ENCODE measurements at places on chromosomes 7 and 10.

DNA sequence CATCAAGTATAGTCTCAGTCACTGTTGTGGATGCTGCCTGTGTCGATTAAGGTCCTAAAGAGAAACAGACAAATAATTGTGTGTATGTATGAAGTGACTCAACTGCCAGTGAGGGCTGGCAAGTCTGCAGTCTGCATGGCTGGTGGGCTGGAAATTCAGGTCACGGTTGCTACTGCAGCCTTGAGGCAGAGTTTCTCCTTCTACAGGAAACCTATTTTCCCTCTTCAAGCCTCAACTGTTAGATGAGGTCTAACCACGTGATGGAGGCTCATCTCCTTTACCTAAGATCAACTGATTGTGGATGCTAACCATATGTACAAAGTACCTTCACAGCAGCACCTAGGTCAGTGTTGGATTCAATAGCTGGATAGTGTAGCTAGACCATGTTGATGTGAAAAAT lies 29.9 kb downstream of the MBL2 start:
- no peak for DNase-seq

GRCh38 chr7:101096331-101096956 lies 11.2 kb downstream of the TRIM56 start:
- no peak for DNase-seq

DNA sequence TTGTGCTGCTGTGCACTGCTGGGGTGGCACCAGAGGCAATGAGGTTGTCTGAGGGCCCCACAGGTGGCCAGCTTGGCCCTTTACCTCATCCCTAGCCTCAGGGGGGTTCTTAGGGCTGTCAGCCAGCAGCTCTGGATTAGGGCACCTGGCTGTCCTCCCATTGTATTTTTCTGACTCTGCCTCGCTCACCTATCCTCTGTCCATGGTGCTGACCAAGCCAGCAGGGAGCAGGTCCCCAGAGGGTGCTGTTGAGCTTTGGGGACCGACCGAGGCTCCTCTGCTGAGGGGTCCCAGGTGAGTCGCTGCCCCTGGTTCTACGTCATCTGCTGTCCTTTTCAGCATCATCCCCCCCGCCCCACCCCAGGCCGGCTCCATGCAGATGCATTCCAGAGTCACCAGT lies 32.1 kb upstream of the ZNF735 start:
- DNase-seq: no peak

DNA sequence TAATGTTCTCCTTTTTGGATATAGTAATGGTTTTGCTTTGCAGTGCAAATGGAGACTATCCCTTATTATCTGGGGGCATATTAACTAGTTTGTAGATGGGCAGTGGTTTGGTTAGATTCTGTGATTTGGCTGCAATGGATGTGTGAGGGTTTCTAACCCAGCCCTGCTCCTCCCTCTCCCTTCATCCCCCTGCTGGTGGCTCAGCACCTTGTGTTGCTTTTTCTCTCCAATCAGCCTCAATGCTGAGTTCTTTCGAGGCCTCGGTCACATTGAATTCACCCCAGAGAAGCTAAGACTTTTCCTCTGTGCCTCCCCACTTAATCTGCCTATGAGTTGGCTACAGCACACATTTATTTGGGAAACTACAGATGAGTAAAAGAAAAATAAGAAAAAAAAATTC lies 120.0 kb downstream of the MALRD1 start:
- no peak for DNase-seq

DNA sequence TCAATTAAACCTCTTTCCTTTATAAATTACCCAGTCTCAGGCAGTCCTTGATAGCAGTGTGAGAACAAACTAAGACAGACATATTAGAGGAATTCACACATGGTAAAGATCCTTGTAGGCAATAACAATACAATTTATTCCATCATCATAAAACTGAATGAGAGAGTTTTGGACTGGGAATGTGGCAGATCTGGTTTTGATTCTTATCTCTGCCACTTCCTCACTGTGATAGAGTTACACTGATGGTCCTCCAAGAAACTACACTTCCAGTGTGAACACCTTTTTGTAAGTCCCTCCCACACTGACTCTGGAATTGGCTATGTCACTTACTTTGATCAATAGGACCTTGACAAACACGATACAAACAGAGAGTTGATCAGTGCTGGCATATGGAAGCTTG lies 2.9 kb downstream of the ENO4 start:
- DNase-seq: no peak

GRCh38 chr7:49001610-49002033 lies 77.3 kb downstream of the CDC14C start:
- peak; percentile 53 for DNase-seq

- no peak for DNase-seq
Observed at GRCh38 chr7:75889826-75890225, 11.0 kb downstream of the RHBDD2 start.

- DNase-seq: no peak
Observed at GRCh38 chr7:73350306-73351068, 22.5 kb downstream of the FKBP6 start.

DNA sequence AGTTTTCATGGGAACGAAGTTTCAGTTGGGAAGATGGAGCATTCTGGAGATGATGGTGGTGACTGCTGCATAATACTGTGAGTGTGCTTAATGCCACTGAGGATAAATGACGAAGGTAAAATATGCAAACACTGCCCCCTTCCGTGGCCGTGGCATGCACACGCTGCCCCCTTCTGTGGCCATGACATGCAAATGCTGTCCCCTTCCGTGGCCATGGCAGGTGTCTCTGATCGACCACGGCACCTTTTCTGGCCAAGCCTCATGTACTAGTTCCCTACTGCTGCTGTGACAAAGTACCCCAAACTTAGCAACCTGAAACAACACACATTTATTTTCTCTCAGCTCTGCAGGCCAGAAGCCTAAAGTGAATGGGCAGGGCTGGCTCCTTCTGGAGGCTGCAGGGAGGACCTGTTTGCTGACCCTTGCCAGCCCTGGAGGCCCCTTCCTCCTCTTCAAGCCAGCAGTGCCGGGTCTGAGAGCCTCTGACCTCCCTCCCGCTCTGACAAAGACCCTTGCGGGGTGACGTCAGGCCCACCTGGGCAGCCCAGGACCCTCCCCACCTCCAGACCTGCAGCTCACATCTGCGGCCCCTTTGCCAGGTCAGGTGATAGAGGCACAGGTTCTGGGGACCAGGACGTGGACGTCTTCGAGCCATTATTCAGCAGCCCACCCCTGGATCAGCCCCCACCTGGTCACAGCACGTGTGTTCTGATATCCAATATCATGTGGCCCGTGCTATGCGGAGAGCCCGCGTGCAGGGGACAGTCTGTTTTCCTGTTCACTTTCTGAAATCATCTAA lies 82.0 kb downstream of the MICALL2 start:
- no peak for DNase-seq

DNA sequence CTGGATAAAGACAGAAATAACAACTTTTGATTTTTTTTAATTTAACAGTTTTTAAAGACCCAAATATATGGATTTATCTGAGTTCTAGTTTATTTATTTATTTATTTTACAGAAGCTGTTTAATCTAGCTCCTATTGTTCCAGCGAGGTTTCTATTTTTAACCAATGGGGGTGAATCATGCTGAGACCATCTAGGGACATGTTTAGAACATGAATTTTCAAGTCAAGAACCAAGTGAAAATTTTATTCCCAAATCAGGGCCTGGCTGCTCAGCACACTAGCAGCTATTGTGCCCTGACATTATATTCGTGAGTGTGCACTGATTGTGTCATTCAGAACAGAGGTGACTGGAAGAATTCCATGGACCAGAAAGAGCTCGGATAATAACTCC lies 24.6 kb upstream of the MPP7 start:
- no peak for DNase-seq

- DNase-seq: no peak
Observed at GRCh38 chr7:3280946-3281656, 20.0 kb upstream of the SDK1 start.

- no peak for DNase-seq
Observed at GRCh38 chr10:91410638-91411371, 661 bp downstream of the HECTD2 start.

GRCh38 chr10:7512487-7512886 lies 101.7 kb upstream of the SFMBT2 start:
- no peak for DNase-seq

DNA sequence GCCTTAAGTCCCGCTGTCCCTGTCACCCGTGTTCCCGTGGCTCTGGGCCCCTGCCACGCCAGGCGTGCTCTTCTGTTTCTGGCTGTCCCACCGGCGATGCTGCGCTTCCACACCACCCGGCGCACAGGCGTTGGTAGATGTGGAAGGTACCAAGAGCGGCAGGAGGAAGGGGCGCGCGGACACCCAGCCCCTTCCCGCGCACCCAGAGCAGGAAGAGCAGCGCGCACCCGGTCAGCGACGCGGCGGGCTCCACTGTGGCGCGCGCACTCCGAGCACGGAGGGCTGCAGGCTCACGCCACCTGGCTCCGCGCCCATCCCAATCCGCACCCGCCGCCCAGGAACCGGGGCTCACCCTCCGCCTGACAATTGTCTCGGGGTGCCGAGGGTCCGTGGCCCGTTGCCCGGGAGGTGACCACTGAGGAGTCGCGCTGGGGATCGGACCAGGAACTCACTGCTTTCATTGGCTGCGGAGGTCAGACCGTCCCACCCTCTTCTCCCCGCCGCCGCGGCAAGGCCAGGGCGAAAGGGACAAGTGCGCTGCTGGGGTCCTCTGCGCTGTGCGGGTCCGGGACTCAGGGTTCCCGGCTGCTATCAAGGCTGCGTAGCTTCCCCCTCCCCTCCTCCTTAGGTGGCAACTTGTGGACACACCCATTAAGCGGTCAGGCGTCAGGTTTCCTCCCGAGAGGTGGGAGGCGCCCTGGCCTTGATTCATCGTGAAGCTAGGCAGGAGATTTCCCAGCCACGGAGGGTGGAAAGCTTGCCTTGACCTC lies 121.6 kb upstream of the ZNF92 start:
- no peak for DNase-seq

- no peak for DNase-seq
Observed at GRCh38 chr7:101910991-101911799, 93.8 kb downstream of the CUX1 start.

DNA sequence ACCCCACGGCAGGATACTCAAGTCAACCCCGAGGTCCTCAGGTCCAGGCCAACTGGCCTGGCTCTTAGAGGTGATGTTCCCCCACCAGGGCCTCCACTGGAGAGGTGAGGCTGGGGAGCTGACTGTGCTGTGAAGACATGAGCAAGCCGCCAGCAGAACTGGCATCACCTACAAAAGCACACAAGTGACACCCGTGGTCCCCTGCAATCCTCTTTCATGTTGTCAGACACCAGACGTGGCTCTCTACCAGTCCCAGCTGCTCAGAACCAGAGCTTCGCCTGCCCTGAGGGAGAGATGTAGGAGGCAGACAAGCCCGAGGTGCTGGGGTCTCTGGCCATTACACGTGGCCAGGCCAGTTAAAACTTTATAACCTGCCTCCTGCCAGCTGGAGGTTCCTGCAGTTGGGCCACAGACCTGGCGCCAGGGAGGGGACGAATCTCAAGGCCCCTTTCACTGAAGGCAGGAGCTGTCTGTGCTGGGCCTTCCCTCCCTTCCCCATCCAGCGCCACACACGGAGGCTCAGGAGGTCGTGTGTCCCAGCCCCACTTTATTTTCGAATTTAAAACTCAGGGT lies 2.2 kb downstream of the COMTD1 start:
- DNase-seq: no peak

DNA sequence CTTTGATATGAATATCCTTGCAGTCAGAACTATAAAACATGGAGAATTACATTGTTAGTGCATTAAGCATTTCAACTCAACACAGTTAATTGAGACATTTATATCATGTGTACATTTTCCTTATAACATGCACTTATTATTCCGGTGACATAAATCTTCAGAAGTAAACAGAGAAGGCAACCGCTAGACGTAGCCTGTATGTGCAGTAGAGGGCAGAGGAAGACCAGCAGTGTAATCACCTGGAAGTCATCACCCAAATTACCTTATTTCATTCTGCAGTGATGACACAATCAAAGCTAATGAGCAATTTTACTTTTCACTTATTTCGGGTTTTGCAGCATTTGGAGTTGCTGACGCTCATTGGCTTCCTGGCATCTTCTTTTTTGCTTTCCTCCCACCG lies 394.6 kb downstream of the SDK1 start:
- no peak for DNase-seq

DNA sequence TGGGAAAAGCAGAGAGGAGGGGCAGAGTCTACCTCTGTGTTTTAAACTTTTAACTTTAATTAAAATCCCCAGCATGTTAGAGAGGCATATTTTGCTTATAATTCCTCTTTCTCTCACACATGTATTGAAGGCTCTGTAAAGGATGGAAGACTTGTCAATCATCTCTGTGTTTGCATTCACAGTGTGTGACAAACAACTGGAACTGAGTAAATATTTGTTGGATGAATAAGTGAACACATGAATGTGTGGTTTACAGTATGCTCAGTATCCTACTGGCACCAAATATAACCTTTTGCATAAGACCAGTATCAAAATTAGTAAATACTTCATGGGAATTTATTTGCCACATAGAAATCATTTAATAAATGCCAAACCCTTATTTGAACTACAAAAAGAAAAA lies 829.0 kb downstream of the GRID1 start:
- DNase-seq: no peak

DNA sequence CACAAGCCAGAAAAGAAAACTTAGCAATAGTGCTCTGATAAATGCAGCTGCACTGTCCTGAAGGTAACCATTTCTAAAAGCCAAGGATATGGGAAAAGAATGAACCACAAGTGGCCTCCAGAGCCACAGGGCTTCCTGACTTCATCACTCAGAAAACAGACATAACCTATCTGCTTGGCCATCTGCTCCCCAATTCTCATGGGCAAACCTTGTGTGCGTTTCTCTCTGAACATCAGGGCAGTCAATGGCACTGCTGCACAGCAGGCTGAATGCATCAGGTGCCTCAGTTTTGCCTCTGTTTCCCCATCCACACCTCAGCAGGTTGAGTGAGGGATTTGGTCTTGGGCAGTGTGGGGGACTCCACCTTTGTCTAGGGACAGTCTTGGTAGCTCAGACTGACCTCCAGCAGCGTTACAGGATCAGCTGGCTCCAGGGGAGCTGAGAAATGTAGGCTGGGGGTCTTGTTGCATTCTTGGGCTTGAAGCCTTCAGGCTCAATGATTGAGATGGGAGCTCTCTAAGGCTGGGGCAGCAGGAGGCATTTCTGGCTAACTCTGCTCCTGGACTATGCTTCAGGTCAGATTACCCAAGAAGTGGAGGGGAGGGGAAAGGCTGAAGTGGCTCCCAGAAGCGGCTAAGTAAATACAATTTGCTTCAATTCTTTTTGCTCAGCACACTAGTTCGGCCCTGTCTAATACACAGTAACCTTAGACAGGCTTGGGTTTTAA lies 23.6 kb upstream of the PDLIM1 start:
- no peak for DNase-seq

GRCh38 chr10:132272231-132272971 lies 35.3 kb downstream of the STK32C start:
- no peak for DNase-seq

- DNase-seq: no peak
Observed at GRCh38 chr10:105159268-105159667, 518.2 kb downstream of the SORCS3 start.

DNA sequence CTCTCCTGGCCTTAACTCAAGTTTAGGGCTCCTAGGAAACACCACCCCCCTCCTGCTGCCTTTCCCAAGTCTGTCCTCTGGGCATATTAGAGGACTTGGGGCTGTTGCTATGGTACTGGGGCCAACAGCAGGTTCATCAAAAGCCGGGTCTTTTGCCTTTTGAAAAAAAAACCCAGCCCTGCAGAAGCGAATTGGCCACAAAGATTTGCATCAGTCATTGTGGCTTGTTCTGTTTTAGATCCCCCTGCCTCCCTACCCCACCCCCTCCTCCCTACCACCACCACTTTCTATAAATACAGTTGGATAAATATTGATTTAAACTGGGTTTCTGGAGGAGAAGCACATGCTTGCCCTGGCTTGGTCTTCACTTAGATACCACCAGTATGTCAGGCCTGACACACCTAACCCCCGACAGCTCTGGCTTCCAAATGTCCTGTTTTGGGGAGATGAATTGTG lies 7.0 kb downstream of the MXI1 start:
- DNase-seq: peak; percentile 56
